Right ventricle myocardium superior (tissue), 1 donor: ENCODE measurements at places on chromosomes 16 and 17. TPM values are rescaled to one million over a fixed set of nuclear protein-coding genes. Genes with fewer than 3 reads are reported as not detected.

DNA sequence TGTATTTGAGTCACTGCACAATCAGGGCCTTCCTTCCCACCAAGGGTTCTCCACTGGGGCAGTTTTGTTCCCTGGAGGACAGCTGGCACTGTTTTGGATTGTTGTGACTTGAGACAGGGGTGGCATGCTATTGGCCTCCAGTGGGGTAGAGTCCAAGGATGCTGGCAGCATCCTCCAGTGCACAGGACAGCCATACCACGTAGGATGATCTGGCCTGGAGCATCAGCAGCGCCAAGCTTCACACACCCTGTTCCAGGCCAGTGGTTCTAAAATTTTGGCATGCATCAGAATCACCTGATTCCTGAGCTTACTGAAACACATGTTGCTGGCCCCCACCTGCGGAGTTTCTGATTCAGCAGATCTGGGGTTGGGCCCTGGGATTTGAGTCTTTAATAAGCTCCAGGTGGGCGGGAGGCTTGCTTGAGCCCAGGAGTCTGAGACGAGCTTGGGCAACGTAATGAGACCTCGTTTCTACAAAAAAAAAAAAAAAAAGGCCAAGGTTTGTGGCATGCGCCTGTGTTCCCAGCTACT, 83.2 kb downstream of the MGAT5B start:
- DNase-seq, result no peak

DNA sequence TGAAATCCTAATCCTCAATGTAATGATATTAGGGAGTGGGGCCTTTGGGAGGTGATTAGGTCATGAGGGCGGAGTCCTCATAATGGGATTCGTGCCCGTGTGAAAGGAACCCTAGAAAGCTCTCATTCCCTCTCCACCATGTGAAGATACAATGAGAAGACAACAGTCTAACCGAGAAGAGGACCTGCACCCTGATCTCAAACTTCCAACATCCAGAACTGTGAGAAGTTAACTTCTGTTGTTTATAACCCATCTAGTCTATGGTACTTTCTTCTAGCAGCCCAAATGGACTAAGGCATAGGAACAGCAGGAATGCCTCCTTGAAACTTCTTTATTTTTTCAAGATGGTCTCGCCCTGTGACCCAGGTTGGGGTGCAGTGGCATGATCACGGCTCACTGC, 24.7 kb downstream of the WSB1 start:
- no peak for DNase-seq

GRCh38 chr16:74817851-74818250, 43.2 kb upstream of the FA2H start:
- DNase-seq, result no peak

DNA sequence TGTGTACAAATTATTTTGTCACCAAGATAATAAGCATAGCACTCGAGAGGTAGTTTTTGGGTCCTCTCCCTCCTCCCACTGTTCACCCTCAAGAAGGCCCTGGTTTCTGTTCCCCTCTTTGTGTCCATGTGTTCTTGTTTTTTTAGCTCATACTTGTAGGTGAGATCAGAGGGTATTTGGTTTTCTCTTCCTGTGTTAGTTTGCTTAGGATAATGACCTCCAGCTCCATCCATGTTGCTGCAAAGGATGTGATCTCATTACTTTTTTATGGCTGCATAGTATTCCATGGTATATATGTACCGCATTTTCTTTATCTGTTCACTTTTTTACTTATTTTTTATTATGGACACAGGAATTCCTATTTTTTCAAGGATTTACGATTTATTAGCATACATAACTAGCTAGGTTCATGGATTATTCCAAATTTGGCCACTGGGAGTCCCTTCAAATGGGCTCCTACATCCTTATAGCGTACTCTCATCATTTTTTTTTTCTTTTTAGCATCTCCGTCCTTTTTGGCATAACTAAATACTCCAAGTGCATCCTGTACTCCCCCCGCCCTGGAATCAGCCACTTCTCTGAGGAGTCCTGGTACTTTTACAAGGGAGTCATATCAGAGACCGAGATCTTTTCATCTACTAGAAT, 7.3 kb downstream of the TADA2A start:
- no peak for DNase-seq

DNA sequence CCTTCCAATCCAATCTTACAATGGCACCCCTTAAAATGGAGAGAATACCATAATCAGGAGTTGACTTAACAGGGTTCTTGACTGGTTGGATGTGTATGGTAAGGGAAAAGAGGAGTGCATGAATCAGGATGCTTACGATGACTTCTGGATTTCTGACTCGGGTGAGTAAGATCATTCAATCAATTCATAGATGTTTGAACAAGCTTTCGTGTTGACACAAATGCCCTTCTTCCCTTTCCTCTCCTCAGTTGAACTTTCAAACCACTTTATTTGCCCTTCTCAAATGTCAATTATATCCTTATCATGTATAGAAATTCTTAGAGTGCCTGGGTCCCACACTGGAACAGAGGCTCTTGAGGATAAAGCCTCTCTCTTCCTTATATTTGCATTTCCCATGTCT, 25.9 kb downstream of the ABCC12 start:
- DNase-seq, result no peak

- DNase-seq, result no peak
Observed at GRCh38 chr16:78882751-78883150, 717.8 kb downstream of the MAF start.

GRCh38 chr16:8519179-8519578, 71.1 kb downstream of the TMEM114 start:
- no peak for DNase-seq

GRCh38 chr16:28878083-28878926, at the start of gene ATP2A1:
ATP2A1 (plus strand) TSS chr16:28878488; CDS start chr16:28878672, 184 bp downstream.
- no peak for DNase-seq

DNA sequence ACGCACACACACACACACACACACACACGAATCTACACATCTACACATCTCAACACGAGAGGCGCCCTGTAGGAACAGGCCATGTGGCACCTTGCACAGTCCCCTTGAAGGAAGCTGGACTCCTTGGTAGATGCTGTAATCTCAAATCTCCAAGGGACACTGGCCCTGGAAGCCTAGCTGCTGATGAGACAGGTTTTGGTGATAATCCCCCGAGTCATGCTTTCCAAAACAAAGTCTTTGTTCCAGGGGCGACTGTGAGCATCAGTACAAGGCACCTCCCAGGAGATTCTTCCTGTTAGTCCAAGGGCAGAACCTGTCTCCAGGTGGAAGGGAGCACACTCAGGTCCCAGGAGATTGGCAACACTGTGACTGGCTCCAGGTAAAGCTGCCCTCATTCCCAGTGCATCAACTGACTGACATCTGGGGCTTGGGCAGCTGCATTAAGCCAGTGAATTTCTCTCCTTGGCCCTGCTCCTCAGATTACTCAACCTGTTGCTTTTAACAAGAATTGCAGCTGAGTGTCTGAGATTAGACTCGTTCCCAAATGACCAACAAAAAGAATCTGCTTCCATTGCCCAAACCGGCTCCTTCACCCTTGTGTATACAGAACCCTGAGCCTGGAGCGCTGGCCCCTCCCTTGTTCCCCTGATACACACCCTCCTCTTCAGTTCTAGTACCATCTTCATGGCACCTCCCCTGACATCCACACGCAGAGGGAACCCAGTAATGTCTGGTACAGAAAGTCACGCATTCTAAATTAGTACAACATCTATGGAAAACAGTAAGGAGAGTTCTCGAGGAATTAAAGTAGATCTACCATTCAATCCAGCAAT, 13.9 kb upstream of the TNRC6C start:
- DNase-seq, result peak; percentile 60

DNA sequence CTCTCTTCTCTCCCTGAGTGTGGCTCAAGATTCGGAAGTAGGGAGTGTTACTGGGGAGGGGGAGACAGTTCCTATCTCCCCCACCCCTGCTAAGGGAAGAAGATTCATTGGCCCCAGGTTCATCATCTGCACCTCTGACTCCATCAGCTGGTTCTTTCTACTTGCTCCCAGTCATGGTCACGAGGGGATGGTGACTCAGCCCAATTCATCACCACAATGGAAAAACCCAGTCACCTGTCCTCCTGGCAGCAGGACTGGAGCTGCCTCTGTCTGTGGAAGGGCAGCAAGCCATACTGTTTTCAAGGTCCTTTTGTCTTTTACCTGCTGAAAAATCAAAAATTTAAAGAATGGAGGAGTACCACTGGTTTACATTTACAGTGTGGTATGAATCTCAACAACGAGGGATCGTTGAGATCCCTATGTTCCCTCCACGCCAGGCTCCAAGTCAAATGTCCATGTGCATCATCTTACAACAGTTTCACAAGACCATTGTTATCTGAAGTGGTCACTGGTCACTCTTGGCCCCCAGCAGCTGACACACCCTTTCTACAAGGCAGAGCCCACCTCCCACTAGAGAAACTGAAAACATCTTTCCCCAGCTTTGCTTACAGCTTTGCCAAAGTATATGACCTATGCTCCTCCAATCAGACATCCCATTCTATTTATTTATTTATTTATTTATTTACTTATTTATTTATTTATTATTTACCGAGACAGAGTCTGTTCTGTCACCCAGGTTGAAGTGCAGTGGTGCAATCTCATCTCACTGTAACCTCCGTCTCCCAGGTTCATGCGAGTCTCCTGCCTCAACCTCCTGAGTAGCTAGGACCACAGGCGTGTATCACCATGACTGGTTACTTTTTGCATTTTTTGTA, 40.4 kb upstream of the NDRG4 start:
- DNase-seq, result no peak

DNA sequence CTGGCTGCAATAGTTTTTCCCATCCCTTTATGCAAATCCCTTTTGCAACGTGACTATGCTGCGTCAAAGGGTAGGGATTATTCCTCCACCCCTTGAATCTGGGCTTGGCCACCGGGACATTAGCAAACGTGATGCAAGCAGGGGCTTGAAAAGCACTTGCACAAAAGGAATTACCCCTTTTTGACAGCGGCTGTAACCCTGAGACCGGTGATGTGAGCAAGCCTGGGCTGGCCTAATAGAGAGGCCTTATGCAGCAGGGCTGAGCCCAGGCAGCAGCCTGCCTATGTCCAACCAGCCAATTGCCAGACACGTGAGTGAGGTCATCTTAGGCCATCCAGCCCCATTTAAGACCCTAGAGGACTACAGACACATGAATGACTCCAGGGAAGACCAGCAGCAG, 30.4 kb upstream of the PAFAH1B1 start:
- DNase-seq, result no peak

Gene LITAFD
- not detected for total RNA-seq

Gene IRX5
- total RNA-seq, result 11.6 TPM

Gene SEPTIN12
- total RNA-seq, result not detected

Gene TMIGD1
- total RNA-seq, result not detected

Gene RPL26
- 939 TPM for total RNA-seq

Gene CPHXL2
- not detected for total RNA-seq
